Pons (tissue), 1 donor: ENCODE measurements at places on chromosomes 7 and 10.

DNA sequence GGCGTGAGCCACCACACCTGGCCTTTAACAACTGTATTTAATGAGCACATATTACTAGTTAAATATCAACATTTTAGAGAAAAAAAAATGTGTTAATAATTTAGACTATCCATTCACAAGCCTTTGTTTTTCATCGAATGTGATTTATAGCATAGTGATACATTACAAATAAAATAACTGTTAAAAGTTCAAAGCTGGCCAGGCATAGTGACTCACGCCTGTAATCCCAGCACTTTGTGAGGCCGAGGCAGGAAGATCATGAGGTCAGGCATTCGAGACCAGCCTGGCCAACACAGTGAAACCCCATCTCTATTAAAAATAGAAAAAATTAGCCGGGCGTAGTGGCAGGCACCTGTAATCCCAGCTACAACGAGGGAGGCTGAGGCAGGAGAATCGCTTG, 72.7 kb downstream of the HACD1 start:
- no peak for DNase-seq

DNA sequence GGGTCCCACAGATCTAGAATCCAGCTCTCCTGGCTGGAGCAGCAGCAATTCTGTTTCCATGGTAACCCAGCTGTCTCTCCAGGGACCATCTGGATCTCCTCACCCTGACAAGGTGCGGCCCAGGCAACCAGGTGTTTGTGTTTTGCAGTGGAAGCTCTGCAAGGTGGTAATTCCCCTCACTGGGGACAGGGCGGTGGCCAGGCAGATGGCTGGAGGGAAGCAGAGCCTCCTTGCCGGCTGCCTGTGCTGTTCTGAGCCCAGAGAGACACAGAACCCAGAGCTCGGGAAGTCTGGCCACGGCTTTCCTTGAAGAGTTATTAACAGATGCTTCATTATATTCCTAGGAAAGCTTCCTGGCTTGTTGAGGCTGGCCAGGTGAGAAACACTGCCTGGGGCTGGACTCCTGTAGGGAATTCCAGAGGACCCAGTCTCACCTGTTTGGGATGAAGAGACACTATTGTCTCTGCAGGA, 118.2 kb upstream of the PPIF start:
- DNase-seq = no peak

- no peak for DNase-seq
Measured at GRCh38 chr10:100504096-100504495, 15.6 kb downstream of the SEC31B start.

- DNase-seq = no peak
Measured at GRCh38 chr7:20554072-20554471, 61.4 kb upstream of the ABCB5 start.

DNA sequence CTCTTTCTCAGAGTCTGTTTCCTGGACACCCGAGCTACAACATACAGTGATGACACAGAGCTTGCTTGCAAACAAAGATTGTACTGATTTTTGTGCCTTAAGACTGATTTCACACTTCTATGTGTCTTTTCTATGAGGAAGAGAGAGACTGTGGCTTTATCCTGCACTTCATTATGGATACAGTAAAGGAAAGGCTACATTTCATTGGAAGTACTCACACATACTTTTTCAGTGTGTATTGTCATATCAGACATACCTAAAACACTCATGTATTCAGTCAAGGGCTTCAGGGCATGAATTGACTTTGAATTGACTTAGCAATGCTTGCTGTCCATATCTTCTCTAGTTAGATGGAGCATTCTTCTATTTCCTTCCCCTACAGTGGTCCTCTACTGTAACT, 135.5 kb upstream of the IMMP2L start:
- DNase-seq = no peak

DNA sequence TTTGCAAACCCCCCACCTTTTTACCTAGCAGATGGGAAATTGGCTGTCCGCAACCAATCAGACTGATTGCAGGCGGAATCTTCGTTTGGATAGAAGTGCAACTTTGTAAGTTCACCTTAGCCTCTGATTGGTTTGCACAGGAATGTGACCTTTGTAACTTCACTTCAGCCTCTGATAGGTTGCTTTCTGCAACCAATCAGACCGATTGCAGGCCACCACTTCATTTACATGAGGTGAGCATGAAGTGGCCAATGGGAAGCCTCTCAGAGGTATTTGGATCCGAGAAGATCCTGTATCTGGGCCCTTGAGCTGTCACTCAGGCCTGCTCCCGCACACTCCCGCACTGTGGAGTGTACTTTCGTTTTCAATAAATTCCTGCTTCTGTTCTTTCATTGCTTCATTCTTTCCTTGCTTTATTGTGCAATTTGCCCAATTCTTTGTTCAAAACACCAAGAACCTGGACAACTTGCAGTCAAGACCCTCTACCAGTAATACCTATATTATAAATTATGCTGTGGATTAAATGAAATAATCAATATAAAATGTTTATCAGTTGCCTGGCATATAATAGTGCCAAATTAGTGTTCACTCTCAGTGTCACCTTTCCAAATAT, 491.4 kb downstream of the PLXNA4 start:
- DNase-seq = no peak

DNA sequence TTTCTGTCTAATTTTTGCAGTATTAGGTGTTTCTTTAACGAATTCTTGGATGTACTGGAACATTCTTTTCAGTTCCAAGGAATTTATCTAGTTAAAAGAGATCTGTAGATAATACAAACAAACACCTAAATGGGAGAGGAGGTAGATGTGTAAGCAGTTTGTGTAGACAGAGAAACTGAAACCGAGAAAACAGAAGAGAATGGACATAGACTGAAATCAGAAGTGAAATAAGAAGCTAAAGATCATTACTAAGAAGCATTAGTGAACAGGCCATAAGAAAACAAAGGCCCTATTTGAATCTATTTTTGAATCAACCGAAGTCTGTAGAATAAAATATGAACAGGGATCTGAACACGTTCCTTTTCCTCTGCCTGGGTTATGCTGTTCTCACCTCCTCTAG, 26.5 kb upstream of the TMEM229A start:
- peak; percentile 61 for DNase-seq

GRCh38 chr7:154886591-154886990, 116.3 kb downstream of the PAXIP1 start:
- DNase-seq = no peak

DNA sequence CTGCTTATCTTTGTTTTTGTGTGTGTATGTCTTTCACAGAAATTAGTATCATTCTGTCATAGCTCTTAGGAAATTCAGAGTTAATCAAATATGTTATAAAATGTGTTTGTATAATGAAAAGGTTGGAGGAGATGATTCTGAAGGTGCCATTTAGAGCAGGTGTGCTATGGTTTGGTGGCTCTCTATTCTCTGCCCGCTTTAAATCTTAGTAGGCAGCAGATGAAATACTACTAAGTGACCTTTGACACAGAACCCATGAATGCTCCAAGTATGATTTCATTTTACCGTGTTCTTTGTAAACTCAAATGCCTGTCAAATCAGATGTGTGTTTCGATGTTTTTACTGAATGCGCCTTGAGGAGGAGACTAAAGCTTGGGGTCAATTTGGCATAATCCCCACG, 24.5 kb downstream of the ZEB1 start:
- DNase-seq = no peak

DNA sequence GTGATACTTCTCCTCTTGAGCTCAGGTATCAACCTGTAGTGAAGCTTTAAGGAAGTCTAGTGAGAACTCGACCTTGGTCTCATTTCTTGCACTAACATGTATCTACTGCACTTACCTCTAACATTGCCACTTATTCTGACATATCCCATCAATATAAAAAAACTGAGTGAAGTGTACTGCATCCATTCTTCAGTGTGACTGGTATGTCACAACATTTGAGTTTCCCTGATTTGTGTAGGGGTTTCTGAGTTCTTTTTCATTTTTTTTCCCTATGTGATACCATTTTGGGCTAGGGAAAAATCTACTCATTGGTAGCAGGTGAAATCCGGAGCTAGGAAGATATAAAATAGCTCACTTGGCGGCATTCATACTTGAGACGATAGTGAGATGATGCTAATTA, 274.3 kb downstream of the PRKG1 start:
- no peak for DNase-seq

DNA sequence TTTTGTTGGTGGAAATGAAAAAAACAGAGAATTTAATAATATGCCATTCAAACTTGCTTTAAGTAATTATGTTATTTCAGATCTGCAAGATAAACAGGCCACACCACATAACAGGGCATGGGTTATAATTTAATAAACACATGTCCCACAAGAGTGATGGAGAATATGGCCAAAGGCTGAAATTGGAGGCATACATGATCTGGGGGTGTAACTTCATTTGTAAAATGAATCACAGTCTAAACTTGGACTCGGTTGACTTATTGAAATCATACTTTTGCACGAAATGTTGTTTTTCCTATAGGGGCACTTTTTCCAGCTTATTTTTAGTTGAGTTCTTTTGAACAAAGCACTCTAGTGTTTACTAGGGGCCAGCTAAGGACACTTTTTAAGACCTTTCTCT, 151.6 kb downstream of the TMEM26 start:
- DNase-seq = no peak

DNA sequence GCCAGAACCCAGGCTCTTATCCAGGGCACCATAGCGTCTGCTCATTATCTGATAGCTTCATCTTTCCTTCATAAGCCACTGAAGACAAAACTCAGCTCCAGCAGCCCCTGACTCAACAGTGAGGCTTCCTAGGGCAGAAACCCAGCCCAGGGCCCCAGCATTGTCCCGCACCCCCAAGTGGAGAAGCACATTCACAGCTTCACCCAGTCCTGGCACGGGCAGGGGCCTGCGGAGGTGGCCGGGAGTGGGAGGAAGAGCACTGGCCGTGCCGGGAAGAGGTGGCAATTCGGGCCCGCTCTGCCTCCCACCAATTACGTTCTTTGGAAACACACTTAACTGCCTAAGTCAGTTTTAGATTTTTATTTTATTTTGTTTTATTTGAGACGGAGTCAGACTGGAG, 10.3 kb upstream of the CALML5 start:
- no peak for DNase-seq

DNA sequence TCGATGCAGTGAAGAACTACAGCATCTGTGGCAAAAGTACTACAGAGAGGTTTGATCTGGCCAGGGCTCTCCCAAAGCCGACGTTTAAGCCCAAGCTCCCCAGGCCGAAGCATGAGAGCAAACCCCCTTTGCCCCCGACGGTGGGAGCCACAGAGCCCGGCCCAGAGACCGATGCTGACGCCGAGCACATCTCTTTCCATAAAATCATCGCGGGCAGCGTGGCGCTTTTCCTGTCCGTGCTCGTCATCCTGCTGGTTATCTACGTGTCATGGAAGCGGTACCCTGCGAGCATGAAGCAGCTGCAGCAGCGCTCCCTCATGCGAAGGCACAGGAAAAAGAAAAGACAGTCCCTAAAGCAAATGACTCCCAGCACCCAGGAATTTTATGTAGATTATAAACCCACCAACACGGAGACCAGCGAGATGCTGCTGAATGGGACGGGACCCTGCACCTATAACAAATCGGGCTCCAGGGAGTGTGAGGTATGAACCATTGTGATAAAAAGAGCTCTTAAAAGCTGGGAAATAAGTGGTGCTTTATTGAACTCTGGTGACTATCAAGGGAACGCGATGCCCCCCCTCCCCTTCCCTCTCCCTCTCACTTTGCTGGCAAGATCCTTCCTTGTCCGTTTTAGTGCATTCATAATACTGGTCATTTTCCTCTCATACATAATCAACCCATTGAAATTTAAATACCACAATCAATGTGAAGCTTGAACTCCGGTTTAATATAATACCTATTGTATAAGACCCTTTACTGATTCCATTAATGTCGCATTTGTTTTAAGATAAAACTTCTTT, 2.3 kb downstream of the LRRTM3 start:
- DNase-seq = peak; percentile 54

DNA sequence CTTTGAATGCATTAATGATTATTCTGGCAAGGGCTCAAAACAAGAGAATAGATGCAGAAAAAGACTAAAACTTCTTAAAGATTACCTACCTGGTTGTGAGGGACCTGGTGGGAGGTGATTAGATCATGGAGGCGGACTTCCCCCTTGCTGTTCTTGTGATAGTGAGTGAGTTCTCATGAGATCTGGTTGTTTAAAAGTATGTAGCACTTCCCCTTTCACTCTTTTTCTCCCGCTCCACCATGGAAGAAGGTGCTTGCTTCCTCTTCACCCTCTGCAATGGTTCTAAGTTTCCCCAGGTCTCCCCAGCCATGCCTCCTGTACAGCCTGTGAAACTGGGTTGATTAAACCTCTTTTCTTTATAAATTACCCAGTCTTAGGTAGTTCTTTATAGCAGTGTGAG, 226.6 kb downstream of the ARHGAP12 start:
- peak; percentile 63 for DNase-seq

DNA sequence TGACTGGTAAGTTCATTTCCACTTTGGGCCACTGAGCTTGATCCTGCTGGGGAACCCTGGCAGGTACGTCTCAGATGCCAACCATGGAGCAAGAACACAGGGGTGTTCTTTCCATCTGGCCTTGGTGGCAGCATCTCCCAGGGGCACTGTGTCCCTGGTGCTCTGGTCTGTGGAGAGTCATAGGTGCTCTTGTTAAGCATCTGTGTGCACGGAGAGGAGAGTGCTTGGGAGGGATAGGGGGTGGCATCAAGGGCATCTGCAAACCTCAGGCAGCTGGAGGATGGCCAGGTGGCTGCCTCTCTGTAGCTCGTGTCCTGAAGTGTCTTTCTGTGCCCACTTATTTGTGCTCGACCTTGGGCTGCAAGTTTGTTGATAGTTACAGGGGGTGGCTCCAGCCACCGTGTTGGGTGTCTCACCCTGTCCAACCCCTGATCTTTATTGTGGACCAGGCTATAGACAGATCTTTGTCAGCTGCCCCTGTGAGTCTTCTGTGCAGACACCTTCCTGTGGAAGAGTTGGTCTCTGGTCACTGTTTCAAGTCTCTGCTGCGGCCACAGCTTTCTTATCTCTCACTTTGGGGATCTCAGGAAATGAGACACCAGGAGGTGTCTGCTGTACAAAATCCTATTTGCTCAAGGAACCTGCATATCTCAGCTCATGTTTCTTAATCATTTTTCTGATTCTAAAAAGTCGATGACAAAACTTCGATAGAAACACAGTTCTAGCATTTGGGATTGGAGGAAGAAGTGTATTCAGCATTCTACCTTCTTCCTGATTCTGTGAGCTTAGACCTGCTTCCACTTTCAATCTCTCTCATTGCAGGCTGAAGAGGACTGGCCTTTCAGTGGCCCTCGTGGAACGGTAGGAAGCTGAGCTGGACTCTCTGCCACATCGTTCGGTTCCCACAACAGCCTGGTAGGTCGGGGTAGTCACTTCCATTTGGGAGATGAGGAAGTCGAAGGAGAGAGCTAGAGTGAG, 17.2 kb upstream of the GIMAP8 start:
- DNase-seq = peak; percentile 71

- no peak for DNase-seq
Measured at GRCh38 chr10:77359950-77360520, 277.6 kb downstream of the KCNMA1 start.
